Stimulated activated CD8-positive, alpha-beta memory T cell treated with anti-CD3 and anti-CD28 coated beads, Interleukin-2, amount 100 ng/mL, for 1 hour (primary cell): ENCODE measurements at places on chromosomes 7 and 10.

- DNase-seq: no peak
Measured at GRCh38 chr7:4159154-4159501, 523.0 kb upstream of the FOXK1 start.

- DNase-seq: no peak
Measured at GRCh38 chr10:59240582-59241183, 64.2 kb downstream of the PHYHIPL start.

DNA sequence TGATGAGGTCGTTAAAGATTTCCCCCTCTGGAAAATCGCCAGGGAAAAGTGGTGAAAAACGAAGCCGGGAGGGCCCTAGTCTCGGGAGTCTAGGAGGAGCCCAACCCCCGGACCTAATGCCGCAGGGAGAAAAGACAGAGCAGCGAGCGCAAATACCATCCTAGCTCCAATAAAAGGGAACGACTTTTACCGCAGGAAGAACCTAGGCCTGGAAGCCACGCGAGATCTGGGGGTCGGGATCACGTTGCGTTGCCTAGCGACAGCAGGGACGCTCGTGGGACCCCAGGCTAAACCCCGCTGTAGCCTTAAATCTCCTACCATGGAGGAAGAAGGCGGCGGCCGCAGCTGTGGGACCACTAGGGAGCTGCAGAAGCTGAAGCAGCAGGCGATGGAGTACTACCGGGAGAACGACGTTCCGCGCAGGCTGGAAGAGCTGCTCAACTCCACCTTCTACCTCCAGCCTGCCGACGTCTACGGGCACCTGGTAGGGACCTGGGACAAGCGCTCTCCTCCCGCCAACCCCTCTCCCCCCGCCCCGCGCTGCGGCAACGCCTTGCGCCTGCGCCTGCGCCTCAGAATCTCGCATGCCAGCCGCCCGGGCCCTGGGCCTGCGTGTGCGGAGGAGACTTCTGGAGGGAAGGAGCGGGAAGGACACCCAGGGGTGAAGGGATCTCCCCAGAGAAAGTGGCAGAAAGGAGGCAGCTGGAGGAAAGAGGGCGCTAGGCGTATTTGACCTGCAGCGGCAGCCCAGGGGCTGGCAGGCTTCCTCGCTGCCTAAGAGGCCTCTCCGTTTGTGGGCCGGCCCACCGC is at the start of gene ENO4:
TSS of gene ENO4 (plus strand) at position 252 of the 810 bp plus-strand sequence. CDS start at position 320, 68 bp downstream.
- DNase-seq: no peak

DNA sequence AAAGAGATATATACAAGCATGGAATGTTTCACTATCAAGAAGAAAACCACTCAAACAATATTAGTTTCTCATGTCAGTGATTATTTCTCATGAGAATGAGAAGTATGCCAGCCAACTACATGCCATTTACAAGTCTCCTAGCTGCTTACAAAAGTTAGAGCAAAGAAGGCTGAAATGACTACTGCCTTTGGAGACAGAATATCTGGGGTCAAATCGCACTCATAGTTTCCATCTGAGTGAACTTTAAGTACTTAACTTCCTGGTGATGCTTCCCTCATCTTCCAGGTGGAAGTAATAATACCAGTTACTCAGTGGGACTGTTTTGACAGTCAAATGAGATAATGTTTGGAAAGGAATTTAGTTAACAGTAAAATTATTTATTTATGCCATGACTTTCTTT is 42.0 kb upstream of the RHOBTB1 start:
- DNase-seq: no peak

- no peak for DNase-seq
Measured at GRCh38 chr10:7146189-7146588, 264.6 kb downstream of the SFMBT2 start.

- no peak for DNase-seq
Measured at GRCh38 chr7:125195156-125195555, 265.5 kb upstream of the POT1 start.

DNA sequence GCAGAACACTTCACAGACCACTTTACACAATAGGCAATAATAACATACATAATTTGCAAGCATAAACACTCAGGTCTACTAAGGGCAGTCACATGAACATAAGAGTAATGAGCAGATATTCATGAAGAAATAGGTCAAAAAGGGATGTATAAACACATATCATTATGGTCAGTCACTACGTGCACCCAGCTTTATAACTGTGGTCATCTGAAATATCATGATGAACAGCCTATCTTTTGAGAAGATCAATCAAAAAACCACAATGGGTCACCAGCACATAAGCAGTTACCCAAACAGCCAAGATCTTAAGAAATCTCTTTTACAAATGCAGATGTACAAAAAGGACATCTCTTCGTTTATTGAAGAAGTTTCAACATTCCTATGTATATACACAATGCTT is 35.5 kb upstream of the DRGX start:
- DNase-seq: no peak

GRCh38 chr7:127751490-127752448 is 99.8 kb downstream of the SND1 start:
- DNase-seq: no peak

- DNase-seq: no peak
Measured at GRCh38 chr7:106345421-106346166, 60.8 kb upstream of the NAMPT start.

GRCh38 chr10:1063232-1063865 is 7.2 kb downstream of the WDR37 start:
- no peak for DNase-seq

DNA sequence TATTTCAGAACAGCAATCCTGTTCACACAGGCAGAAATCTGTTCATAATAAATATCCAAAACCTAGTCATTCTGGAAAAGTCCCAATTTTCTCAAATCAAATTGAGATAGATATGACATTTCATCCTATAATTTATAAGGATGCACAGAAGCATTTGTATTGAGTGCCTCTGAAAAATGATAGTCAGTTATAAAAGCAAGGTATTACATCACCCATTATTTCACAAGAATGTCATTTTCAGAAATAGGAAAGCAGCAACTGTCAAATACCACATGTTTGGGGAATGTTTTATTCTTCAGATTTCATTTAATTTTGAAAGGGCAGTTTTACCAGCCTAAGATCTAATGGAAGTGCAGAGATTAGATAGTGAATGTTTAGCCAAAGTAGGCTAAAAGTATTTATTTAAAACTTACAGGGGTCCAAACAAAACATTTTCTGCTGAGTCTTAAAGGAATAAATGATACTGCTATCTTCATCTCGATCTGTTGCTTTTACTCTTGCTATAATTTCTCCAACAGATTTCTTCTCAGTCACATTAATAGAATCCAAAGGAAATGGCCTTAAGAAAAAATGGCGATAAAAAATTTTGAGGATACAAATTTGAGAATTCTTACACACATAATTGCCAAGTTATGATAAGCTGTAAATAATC is 185.8 kb downstream of the HGF start:
- no peak for DNase-seq

GRCh38 chr10:17785276-17785930 is 23.7 kb upstream of the MRC1 start:
- DNase-seq: no peak

DNA sequence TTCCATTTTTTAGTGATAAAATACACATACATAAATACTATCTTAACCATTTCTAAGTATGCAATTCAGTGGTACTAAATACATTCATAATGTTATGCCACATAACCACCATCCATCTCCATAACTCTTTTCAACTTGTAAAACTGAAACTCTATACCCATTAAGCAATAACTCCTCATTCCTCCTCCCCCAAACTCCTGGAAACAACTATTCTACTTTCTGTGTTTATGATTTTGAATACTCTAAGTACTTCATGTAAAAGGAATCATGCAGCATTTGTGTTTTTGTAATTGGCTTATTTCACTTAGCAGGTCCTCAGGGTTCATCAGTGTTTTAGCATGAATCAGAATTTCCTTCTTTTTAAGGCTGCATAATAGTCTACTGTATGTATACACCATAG is 131.8 kb downstream of the TES start:
- no peak for DNase-seq

GRCh38 chr7:10977113-10977512 is 3.4 kb downstream of the PHF14 start:
- no peak for DNase-seq

GRCh38 chr10:93977442-93977841 is 16.3 kb upstream of the PLCE1 start:
- DNase-seq: no peak
